ENCODE measurements at places on chromosomes 4 and X. TPM values are rescaled to one million over a fixed set of nuclear protein-coding genes. Genes with fewer than 3 reads are reported as not detected.

Gene RRH
- not detected for total RNA-seq

Gene PFKFB1
- total RNA-seq, result 0.35 TPM

Gene NFKB1
- total RNA-seq, result 26.2 TPM

Gene SETD7
- total RNA-seq, result 58.7 TPM

Gene UGT2B15
- total RNA-seq, result not detected

Gene TBCK
- 19.0 TPM for total RNA-seq

DNA sequence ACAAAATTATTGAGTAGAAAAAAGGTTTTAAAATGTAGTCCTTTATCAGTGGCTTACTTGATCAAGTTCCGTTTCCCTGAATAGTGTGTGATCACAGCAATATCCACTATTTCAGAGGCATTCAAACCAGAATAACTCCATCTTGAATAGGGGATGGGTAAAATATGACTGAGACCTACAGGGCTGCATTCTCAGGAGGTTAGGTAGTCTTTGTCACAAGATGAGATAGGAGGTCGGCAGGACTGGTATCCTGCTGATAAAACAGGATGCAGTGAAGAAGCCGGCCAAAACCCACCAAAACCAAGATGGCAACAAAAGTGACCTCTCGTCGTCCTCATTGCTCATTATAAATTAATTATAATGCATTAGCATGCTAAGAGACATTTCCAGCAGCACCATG is 24.7 kb downstream of the TSPAN6 start:
- no peak for DNase-seq

GRCh38 chr4:93495346-93495745 is 333.2 kb upstream of the ATOH1 start:
- DNase-seq, result no peak

DNA sequence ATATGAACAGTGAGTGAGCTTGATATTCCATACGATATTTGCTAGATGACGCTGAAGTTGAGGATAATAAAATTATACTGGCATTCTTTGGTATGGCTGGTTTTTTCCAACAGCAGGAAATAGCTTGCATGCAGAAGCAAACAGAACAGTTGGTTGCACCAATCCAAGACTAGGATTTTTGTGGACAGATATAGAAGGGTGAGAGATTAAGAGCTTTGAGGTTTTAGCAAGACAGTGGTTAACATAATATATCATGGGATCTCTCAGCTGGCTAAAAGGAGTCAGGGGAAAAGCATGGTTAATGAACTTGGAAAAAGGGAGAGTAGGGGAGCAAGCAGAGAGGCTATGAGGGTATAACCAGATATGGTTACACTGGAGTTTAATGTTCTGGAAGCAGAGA is 127.9 kb downstream of the DHX15 start:
- no peak for DNase-seq

GRCh38 chr4:120466429-120466828 is 399.8 kb upstream of the MAD2L1 start:
- DNase-seq, result no peak

DNA sequence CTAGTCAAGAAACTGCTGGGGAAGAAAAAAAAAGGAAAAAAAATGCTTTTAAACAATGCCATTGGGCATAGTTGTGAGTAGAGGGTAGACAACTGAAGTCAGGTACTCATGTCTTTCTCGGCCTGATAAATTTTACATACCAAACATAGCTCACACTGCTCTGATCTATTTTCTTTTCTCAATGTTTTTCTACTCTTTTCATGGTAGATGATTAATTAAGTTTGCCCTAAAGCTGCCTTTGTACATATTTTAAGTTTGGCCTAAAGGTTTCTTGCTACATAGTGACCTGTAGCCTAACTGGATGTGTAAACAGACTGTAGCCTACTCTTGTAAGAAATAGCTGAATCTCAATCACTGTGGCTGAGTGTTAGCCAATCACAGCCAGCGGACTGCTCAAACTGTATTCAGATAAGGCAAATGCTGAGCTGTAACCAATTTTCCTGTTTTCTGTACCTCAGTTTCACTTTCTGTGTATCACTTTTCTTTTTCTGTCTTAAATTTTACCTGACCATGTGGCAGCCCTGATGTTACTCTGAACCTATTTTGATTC is 121.0 kb downstream of the PCDH10 start:
- DNase-seq, result peak; percentile 6

DNA sequence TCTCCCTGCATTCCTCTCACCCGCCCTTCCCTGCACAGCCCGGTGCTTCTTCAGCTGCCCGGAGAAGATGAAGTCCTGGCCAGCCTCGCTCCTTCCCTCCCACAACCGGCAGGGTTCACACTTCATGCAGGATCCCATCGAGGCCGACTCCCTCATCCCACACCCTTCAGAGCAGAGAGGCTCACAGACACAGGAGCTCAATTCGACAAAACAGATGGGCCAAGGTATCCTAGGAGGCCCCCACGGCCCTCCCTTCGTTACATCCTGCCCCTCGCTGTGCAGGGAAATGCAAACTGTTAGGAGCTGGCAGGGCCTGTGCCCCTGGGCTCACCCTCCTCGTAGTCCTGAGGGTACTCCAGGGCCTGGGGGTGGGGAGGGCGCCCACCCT is 238.1 kb downstream of the DHRSX start:
- DNase-seq, result no peak

DNA sequence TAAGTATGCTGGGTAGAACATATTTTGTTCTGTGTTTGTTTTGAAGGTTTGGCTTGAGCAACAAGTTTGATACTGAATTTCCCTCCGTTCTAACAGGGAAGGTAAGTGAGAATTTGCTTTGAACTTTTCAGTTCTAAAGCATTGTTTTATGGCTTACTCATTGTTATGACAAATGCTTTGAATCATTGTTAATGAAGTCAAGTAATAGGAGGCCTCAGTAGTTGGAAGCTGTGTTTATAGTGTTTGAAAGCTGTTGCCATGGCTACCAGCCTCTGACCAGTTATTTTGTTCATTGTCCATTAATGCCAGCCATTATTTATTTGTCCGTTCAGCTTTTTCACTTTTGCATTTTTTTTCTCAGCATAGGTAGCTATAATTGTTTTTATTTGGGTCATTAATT is 14.4 kb downstream of the CHIC1 start:
- no peak for DNase-seq

DNA sequence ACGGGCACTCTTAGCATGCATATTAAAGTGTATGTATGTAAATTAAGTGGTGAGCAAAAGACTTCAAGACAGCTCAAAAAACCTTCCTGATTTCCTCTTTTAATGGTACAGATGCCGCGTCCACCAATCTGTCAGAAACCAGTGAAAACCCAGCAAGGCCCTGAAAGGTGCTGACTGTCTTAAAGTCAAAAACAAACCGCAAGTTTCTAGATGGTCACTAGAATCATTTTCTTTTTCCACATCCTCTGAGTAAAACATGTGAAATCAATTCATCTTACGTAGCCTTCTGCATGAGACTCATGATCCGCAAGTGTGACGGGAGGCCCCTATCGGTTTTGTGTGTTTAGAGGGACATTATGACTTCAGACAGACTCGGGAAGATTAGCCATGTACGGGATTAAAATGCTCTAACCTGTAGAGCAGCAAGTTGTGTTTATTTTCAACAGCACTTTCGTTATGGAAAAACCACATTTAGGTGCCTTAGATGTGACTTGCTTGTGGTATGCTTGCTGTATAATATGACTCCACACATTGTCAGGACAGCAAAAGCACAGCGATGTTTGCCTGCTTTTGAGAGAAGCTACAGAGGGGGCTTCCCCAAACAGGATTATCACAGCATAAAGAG is 88.2 kb upstream of the STS start:
- no peak for DNase-seq

DNA sequence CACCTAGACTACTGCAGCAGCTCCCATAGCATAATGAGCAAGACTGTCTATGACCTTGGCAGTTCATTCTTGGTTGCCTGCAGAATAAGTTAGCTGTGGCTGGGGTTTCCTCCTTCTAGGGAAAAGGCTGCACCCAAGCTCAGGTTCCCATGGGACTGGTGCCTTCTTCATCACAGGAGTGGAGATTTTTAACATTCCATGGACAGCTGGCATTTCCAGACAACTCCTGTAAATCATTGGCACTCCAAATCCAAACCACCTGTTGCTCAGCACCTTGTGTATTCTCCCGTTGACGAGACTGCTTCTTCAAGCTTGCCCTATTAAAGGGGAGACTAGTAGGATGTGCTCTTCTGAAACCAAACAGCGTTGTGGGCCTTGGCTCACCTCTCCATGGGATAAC is 7.8 kb upstream of the NUP54 start:
- no peak for DNase-seq

DNA sequence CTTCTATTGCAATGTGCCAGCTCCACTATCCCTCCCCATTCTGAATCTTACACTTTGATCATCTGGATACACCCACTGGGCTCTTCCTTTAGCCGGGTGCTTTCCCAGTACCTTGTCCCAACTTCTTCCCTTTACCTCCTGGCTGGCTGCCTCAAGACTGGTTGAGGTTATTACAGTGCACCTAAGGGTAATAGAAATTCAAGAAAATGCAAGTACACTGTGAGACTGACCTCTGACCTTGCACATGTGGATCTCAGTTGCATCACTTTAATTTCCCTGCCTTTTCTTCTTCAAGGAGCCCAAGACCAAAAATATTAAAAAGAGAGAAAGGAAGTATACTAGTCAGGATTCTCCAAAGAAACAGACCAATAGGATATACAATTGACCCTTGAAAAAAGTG is 53.9 kb upstream of the NOCT start:
- no peak for DNase-seq

- no peak for DNase-seq
Observed at GRCh38 chrX:9141496-9141895, 107.6 kb upstream of the FAM9B start.

DNA sequence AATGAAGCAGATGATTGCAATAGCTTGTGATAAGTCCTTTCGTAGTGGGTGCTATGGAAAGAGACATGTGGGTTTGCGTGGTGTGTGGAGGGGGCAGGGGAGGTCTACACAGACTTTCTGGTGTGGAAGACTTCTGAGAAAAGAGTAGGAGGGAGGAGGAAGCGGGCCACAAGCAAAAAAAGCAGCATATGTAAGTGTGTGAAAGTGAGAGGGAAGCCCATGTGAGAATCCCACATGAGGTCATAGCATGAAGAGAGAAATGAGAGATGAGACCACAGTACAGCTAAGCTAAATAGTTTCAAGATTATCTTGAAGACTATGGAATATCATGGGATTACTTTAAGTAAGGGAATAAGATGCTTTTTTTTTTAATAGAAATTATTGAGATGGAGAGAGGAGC is 2039.9 kb upstream of the TENM3 start:
- no peak for DNase-seq

DNA sequence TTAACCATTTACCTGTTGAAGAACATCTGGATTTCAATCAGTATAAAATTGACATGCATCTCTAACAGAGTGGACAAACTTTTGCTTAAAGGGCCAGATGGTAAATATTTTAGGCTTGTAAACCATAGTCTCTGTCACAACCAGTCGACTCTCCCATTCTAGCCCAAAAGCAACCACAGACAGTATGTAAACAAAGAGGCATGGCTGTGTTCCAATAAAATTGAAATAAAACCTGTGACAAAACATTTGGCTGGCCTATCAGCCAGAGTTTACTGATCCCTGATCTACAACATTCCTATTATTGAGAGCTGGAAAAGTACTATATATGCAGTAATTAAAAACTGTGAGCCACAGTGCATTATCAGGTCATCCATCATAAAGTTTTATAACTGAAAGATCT is 3.2 kb downstream of the CENPC start:
- DNase-seq, result no peak

- DNase-seq, result no peak
Observed at GRCh38 chr4:150648123-150648522, 66.2 kb downstream of the MAB21L2 start.

DNA sequence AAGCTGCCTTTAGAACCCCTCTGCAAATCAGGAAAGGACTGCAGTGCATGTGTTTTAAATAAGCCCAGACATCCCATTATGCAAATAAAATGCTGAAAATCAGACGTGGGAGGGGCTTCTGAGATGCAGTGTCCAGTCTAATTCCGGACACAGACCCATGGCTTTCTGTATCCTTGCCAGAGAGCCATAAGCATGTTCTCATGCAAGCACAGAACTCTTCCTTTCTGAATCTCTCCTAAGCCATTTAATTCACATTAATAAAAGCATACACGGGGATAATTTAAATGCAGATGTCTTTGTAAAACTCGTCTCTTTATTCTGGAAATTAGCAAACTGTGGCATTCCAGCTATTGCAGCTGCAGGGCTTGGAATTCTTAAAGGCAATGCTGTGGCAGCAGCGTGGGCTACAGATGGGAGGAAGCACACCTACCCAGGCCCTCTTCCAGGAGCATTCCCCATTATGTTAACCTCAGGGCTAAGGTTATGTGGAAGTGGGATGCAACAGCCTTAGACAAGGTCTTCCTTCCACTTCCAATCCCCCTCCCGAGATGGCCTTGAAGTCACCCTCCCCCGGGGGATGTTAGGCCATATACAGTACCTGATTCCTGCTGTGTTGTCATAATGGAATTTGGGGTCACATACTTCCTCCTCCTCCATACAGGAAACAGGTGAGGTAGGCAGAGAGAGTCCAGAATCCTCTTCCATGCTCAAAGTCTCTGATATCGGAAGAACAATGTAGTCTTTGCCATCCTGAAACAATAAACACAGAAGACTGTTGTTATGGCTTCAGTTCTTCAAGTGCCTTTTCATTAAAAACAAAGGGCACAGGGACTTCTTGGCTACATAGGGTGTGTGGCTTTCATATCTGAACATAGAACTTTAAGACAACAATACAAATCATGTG is 38.1 kb downstream of the KDR start:
- no peak for DNase-seq

GRCh38 chr4:112284166-112284565 is 1.5 kb downstream of the TIFA start:
- DNase-seq, result no peak

- DNase-seq, result no peak
Observed at GRCh38 chrX:12489341-12489740, 301.9 kb upstream of the PRPS2 start.

DNA sequence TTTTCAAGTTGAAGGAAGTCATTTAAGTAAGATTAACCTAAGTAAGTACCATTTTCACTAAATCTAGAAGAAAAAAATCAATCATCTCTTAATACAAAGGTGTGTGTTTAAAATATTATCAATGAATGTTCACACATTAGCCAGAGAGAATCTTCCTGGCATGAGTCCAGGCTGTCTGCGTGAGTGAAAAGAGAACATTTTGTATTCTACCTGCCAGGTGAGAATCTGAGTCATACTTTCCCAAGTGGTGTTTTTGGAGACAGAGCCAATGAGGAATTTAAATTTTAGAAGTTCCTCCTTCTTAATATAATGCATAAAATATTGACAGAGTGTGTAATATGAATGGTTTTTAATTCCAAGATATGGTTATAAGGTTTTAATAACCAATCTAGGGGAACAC is 371.8 kb upstream of the NR3C2 start:
- no peak for DNase-seq
